ENCODE measurements at places on chromosomes 7 and 10.

DNA sequence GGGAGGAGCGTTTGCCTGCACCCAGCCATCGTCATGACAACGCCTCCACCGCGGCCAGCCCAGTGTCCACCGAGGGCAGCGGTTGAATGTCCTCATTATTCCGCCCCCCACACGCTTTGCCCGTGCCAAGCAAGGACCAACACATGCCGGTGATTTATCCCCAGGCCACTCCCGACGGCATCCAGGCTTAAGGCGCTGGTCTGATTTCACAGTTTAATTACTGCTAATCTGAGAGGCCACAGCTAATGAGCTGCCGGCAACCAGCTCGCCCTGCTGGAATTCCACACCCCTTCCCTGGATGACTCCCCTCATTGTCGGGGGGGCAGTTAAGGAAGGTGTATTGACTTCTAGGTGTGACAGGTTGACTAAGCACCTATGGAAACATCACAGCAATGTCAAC lies 432.3 kb downstream of the DNAJB6 start:
- DNase-seq, result no peak

GRCh38 chr7:92731335-92732063 lies 104.9 kb downstream of the CDK6 start:
- DNase-seq, result no peak

DNA sequence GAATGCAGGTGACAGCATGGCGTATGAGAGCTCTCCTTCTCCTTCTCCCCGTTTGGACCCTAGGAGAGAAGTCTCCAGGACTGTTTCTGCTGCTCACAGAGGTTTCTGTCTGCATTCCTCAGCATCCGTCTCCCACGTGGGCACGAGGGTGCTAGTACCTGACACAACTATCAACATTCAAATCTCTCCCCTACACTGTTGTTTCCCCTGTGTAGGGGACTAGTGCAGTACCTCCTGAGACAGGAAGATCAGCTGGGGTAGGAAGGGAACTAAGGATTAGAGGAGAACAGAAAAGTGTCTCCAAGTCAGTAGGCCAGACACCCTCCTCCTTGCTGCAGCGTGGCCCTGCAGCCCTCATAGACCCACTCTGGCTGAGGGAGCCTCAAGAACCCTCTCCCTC lies 29.0 kb downstream of the STOX1 start:
- DNase-seq, result no peak

GRCh38 chr10:86056672-86057071 lies 309.9 kb downstream of the GRID1 start:
- DNase-seq, result no peak

DNA sequence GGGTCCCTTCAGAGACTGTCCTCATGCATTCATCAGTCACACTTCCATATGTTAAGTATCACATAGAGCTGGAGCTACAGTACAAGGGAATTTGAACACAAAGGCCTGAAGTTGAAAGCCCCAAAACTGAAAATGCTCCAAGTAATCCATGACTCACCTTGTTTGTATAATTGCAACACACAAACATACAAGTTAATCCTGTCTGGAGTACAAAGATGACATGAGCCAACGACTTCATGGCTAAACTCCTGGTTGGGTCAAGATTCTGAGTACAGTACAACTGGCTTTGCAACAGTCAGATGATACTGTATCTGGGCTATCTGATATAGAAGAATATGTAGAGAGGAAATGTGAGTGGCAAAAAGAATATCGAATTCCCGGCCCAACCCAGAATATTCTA lies 73.1 kb upstream of the AASS start:
- DNase-seq, result no peak

- DNase-seq, result no peak
Measured at GRCh38 chr10:100303724-100304319, 17.3 kb upstream of the BLOC1S2 start.

DNA sequence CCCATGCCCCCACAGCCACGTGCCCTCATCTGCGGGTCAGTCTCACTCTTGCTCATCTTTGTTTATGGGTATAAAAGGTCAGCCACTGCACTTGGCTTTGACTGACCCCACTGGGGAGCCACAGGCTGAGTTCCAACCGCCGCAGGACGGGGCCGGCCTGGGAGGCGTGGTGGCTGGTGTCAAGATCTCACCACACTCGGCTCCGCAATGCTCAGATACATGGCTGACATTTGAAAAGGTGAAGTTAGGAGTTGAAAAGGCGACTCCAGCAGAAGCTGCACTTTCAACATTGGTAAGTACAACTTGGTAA lies 14.9 kb downstream of the TUBGCP2 start:
- DNase-seq, result no peak

GRCh38 chr10:11901833-11902475 lies 78.8 kb downstream of the PROSER2 start:
- no peak for DNase-seq

- DNase-seq, result no peak
Measured at GRCh38 chr7:2247141-2247995, 5.3 kb downstream of the NUDT1 start.

- DNase-seq, result no peak
Measured at GRCh38 chr10:88642209-88642608, 22.0 kb upstream of the LIPF start.

GRCh38 chr10:27344568-27345454 lies 104.2 kb upstream of the ACBD5 start:
- no peak for DNase-seq

DNA sequence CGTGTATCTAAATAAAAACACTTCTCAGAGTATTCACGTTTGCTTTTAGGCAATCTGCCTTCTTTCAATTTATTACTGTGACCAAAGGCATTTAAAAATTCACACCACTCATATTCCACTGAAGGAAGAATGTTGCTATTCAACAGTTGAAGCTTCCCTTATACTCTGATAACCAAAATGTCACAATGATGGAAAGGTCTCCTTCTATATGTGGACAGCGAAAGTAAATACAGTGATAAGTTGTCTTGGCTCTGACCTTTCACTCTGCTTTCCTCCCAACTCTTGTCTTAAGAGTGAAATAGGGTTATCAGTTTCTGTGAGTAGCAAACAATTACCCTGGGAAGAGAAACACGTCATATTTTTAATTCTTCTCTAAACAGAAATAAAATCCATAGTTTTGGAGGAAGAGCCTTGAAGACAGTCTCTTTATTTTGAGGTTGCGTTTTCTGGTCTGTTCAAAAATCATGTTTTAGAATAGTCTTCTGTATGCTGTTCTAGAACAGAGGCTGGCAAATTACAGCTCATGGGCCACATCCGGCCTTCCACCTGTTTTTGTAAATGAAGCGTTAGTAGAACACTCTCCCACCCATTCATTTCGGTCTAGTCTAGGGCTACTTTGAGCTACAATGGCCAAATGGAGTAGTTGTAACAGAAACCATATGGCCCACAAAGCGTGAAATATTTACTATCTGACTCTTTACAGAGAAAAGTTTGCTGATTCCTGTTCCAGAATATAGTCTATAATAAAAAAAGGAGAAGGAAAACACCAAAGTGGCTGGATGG lies 41.3 kb downstream of the ETV1 start:
- DNase-seq, result no peak

- no peak for DNase-seq
Measured at GRCh38 chr10:110569122-110569521, 1.6 kb downstream of the SMC3 start.

- no peak for DNase-seq
Measured at GRCh38 chr10:44574596-44575480, 189.9 kb upstream of the CXCL12 start.

GRCh38 chr7:18290223-18290622 lies 205.3 kb upstream of the HDAC9 start:
- no peak for DNase-seq

DNA sequence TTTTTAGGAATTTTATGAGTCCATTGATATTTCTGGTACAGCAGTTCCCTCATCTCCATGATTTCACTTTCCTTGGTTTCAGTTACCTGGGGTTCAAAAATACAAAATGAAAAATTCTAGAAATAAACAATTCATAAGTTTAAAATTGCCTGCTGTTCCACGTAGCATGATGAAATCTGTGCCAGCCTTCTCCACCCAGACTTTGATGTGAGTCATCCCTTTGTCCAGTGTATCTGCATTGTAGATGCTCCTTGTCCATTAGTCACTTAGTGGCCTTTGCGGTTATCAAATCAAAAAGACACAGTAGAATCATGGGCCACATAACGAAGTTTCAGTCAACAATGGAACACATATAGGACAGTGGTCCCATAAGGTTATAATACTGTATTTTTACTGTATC lies 286.9 kb downstream of the PTEN start:
- DNase-seq, result no peak

- DNase-seq, result no peak
Measured at GRCh38 chr7:29806208-29806994, at the start of gene WIPF3. TSS of gene WIPF3 (plus strand) at chr7:29806508. CDS start at chr7:29834725, 28,217 bp downstream.

DNA sequence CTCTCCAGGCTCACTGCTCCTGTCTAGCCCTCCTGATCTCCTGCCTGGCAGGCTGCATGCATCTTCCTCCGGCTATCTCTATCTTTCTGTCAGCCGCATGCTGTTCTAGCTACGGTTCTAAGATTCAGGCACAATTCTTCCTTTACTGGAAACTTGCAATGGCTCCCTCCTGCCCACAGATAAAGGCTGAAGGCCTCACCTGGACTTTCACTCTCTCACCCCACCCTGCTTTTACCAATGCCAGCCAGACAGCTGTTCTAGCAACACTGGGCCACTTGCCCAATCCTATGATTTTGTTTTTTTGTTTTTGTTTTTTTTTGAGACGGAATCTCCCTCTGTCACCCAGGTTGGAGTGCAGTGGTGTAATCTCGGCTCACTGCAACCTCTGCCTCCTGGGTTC lies 38.3 kb downstream of the BEND7 start:
- DNase-seq, result no peak

GRCh38 chr7:128270826-128271272 lies 29.8 kb downstream of the LEP start:
- no peak for DNase-seq

DNA sequence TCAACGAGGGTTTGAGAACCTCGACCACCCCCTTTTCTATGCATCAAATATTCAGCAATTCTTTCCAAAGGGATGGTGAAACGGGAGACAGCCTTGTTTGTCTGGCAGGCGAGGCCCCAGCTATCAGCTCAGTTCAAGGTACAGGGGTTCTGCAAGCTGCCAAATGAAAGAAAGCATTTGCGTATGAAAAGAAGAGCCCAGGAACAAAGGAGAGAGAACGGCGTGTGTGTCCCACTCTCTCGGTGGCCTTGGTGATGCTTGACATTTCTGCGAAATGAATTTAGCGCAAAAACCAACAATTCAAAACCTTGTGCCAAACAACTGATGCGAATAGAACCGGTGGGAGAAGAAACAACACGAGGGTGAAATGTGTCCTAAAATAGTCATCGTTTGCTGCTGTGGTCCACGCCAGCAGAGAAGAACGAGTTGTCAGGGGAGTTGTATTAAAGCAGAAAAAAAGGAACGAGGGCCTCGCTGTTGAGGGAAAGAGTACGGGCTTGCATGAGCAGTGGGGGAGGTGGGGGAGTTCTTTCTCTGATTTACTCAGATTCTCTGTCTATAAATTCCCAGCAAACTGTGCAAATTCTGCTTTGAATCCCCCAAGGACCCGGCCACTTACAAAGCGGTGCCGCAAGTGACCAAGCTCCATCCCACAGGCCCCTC lies 97.7 kb downstream of the TMEM130 start:
- DNase-seq, result no peak

GRCh38 chr7:127726476-127726875 lies 74.5 kb downstream of the SND1 start:
- DNase-seq, result no peak

DNA sequence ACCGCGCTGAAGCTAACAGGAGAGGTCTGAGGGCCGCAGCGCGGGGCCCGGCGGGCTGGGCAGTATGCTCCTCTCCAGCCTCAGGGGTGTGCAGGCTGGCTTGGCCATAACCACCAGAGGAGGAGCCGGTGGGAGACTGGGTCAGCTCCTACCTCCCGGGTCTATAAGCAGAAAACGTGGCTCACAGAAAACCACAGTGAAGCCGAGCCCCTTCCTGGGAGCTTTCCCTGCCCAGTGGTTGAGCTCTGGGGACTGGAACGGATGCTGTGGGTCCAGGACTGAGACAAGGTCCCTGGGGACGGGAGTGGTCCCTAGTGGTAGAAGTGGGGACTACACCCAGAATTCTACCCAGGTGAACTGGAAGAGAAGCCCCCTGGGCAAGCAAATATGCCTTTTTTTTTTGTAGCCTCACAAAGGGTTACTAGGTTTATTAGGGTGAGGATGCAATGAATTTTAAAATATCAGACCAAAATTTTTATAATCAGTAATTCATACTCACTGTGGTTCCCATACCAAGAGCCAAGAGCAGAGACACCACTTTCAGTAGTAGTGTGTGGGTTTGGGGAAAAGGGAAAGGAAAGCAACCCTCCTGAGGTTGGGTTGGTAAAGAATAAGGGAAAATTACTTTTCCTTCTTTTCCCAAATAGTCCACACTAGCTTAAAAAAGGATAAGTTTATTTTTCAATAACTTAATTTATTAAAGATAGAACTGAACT lies 67.9 kb upstream of the PRKCQ start:
- peak; percentile 10 for DNase-seq

- DNase-seq, result no peak
Measured at GRCh38 chr7:130275826-130276297, 9.2 kb downstream of the CPA2 start.

- DNase-seq, result no peak
Measured at GRCh38 chr10:124663766-124664360, 80.3 kb downstream of the FAM53B start.

DNA sequence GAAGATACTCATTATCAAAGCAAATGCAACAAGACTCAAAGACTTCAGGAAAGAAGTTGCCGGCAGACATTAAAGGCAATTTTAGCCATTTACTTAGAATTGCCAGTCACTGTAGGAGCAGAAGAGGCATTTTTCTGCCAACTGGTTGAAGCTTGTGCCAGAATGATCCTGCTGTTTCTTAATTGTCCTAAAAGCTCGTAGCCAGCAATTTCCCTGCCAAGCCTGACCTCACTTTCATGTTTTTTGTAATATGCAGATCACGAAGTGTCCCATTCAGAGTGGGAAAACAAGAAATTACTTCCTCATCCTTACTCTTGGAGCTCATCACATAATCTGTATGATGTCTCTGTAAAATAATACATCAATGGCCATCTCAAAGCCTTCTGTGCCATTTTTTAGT lies 130.9 kb upstream of the ANKRD1 start:
- DNase-seq, result peak; percentile 45

DNA sequence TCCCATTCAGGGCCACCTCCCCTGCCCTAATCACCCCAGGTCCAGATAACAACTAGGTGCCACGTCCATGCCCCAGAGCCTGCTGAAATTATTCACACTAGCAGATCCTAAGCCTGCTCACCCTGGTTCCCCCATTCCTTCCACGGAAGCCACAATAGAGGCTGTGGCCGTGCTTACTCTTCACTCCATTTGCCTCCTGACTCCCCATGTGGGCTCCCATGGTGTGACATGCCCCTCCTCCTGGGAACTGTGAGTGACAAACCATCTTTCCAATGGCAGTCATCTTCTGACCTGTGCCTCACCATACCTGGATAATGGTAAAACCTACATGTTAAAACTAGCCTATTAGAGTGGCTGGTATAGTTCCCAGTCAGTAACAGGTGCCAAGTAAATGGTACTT lies 216.2 kb upstream of the PRKCQ start:
- DNase-seq, result no peak
